Hindlimb muscle (tissue), 1 donor: ENCODE measurements at places on chromosomes 3 and 15.

GRCh38 chr3:104396974-104397669 is 969.6 kb upstream of the ALCAM start:
- DNase-seq, result no peak

- DNase-seq, result peak; percentile 34
Observed at GRCh38 chr15:66004618-66005262, 135.4 kb downstream of the RAB11A start.

GRCh38 chr3:189101594-189101993 is 70.2 kb upstream of the TPRG1 start:
- DNase-seq, result no peak

DNA sequence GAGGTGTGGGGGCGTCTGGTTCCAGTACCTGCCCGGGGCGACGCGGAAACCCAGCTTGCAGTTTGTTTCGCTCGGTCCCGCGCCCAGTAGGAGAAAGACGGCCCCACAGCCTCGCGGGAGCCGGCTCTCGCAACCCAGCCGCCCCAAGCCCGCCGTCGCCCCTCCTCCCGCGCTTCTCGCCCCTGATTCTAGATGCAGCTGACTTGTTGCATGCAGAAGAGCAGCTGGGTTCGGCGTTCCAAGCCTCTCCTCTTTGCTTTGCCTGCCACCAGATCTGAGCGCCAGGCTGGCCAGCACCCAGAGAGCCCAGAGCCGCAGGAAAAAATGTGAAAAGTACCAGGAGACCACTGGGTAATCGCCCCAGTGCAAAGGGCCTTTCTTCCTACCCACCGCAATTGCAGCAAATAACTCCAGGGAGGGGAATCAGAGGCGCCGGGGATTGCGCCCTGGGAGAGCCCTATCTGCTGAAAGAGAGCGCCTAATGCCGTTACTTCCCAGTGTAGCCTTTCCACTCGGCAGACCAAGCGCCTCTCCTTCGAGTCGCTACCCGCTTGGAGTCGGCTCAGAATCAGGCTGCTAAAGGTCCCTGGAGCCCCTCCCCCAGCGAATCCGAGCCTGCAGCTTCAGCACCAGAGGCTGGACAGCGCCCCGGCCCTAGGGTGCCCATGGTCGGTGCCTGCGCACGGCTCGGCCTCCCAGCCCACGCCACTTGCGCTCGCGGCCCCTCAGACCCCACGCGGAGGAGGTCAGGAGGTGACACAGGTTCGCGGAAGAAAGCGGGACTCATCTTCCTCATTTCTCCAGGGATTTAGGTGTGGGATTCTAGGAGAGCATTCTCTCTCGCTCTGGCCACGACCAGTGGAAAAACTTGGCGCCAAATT is 15.7 kb upstream of the AEN start:
- DNase-seq, result peak; percentile 59

DNA sequence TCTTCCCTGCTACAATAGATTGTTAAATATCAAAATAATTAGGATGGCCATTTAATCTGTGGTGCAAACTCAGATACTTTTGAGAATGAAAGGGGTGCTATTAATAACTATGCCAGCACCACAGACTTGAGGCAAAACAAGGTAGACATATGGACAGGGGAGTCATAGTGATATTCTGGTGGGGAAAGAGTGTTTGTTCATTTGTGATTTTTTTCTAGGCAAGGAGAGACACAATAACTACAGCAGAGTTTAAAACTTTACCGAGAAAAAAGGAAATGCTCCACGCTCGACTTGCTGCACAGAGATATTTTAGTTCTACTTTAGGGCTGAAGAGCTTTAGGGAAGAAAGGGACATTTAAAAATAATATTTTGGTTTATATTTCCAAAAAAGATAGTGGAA is 611.2 kb upstream of the GRM7 start:
- DNase-seq, result no peak

GRCh38 chr3:71497367-71497897 is 86.1 kb downstream of the FOXP1 start:
- no peak for DNase-seq

DNA sequence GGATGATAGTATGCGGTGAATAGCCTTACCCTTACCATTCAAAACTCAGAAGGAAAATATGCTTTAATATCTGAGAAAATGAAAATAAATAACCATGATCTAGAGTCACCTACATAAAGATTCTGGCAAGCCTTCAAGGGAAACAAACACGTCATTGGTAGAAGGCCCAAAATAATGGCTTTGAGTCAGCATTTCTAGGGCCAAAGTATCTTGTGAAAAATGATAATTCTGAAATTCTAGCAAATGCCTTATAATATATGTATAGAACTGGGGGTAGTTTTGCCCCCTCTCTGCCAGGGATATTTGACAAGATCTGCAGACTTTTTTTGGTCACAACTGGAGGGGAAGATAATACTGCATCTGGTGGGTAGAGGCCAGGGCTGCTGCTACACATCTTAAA is 15.4 kb downstream of the PLSCR1 start:
- DNase-seq, result no peak

- DNase-seq, result peak; percentile 60
Observed at GRCh38 chr3:195802795-195803194, 8.9 kb downstream of the MUC4 start.

- no peak for DNase-seq
Observed at GRCh38 chr3:177106594-177106993, 90.7 kb downstream of the TBL1XR1 start.

GRCh38 chr3:135267487-135267886 is 472.4 kb downstream of the EPHB1 start:
- no peak for DNase-seq

- no peak for DNase-seq
Observed at GRCh38 chr15:66847565-66847991, 145.5 kb downstream of the SMAD6 start.

DNA sequence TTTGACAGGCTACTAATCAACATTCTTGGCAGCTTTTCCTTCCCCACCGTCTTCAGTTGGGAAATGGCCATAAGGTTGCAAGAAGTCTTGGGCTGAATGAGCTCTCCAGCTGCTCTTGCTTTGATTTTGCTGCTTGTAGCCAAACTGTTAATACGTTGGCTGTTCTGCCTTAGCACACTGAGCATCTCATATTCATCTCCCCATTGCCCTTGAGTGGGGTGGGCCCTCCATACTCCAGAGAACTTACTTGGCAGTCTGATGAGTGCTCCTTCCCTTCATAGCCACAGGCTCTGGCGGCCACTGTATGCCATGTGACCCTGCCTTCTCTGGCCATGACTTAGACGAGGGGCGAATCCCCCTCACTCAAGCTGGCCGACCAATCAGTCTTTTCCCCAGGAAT is 25.8 kb upstream of the PAQR5 start:
- peak; percentile 23 for DNase-seq

GRCh38 chr3:82473864-82474541 is 712.6 kb upstream of the GBE1 start:
- no peak for DNase-seq

DNA sequence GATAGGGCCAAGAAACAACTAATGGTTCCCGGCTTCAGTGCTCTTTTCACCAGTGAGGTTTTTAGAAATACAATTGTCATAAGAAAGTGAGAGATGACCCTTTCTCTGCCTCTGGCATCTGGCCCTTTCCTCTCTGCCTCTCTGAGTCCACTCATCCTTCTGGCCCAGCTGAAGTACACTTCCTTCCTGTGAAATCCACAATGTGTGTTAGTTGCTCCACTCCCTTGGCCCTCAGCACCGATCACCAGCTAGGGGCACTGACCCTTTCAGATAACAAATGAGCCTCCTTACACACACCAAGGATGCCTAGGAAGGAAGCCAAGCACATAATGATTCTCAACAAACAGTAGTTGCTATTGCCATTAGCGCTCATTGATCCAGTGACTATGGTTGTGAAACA is 2.9 kb upstream of the CAV3 start:
- DNase-seq, result no peak

- no peak for DNase-seq
Observed at GRCh38 chr3:29004885-29005599, 275.8 kb upstream of the RBMS3 start.

GRCh38 chr3:66565301-66565700 is 64.5 kb upstream of the LRIG1 start:
- DNase-seq, result no peak

DNA sequence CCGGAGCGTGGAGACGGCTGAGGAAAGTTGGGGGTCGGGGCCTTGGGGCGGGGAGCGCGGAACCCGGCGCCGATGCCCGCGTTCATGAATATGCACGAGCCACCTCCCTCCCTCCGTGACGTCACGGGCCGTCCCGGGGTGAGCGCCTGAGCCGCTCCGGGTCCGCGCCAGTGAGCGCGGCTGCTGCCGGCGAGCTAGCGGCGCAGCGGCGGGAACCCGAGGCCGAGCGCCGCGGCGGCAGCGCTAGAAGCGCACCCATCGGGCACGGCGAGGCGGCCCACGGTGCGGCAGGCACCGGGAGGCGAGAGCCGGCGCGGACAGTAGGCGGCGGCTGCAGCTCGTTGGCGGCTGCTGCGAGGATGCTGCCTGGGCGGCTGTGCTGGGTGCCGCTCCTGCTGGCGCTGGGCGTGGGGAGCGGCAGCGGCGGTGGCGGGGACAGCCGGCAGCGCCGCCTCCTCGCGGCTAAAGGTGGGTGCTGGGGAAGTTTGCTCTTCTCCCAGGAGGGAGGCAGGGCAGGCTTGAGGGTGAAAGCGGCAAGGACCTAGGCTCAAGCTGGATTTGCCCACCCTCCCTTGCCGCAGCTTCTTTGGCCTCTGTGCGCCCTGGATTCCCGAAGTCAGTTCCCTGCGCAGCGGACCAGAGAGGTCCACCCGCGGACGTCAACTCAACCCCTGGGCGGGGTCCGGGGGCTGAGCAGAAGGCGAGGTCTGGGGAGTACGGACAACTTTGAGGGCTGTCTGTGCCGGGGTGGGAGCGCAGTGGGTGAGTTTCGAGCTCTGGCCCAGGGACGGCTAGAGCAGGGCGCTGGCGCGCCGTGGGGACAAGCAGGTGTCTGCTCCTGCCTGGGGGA is at the start of gene CLSTN2:
TSS of gene CLSTN2 (plus strand) at position 170 of the 850 bp plus-strand sequence.
- DNase-seq, result peak; percentile 70

DNA sequence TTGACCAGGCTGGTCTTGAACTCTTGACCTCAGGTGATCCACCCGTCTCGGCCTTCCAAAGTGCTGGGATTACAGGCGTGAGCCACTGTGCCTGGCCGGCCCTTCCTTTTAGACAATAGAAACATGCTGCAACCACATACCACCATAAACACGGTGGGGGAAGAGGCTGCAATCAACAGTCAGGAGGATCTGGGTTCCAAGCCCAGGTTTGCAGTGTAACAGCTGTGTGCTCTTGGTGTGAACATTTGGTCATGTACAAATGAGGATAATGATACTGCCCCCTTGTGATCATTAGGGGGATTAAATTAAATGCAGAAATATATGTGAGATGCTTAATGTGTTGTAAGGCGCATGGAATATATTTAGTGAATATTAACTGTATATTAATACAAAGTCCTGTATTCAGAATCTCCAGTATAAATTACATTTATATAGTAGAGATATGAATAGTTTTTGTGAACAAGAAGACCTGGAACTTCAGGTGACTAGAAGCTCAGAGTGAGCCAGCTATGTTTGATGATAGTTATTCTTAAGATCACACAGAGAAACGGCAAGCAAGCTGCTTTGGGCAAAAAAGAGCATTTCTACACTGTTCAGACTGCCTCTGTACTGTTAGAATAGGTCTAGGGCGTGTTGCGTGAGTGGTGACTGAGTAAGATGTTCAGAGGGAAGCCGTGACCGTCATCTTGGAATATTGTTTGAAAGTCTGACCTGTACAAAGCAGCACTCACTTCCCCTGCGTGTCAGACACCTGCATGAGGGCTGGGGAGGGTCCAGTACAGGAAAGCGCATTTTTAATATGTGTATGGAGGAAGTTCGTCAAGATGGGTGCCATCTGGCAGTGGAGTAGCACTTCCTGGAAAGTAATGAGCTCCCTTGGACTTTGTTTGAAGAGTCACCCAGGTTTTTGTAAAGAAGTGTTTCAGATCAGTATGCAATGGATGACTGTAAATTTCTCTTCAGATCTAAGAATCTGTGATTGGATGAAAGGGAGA is 125.8 kb downstream of the PGPEP1L start:
- DNase-seq, result peak; percentile 26

GRCh38 chr15:90570643-90571042 is 40.9 kb downstream of the CRTC3 start:
- DNase-seq, result no peak

DNA sequence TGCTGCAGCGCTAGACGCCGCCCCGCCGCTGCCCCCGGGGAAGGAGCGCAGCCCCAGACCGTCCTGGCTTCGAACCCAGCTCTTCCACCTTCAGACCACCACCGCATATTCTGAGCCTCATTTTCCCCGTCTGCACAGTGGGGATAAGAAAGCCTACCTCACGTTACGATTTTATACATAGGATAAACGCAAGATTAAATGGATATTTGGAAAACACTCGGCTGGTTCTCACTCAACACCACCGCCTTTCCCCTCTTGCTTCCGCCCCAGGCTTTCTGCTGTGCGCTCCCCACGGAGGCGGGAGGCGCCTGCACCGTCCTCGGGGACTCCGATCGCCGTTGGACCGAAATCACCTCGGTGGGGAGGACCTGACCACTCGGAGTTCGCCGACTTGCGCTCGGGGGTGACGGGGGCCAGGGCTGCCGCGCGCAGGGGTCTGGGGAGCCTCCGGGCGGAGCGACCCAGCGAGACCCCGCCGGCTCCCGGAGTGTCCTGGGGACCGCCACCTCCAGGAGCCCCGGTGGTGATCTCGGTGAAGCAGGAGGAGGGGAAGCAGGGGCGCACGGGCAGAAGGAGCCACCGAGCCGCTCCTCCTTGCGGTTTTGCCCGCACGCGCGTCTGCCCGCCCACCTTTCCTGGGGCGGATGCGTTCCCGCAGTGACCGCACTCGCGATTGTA is 4.0 kb downstream of the FBXL22 start:
- DNase-seq, result peak; percentile 29

DNA sequence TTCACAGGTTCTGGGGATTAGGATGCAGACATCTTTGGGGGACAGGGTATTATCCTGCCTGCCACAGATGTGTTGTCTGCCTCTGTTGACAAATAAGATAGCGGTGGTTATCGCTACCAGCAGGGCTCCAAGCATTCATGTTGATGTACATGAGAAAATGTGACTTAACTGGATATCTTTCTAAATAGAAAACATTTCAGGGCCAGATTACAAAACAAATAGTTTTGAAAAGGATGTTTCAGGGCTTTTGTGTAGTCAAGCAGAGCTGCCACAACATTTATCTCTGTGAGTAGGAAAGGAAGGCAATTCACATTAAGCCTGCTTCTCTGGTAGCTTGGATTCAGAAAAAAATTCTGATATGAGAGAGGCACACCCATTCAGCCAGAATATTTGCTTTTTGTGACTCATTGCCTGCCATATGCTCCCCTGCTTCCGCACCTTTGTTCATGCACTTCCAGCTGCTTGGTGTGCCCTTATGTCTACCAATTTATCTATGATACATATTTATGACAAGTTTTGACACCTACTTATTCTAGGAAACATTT is 22.8 kb downstream of the PLS1 start:
- DNase-seq, result no peak

DNA sequence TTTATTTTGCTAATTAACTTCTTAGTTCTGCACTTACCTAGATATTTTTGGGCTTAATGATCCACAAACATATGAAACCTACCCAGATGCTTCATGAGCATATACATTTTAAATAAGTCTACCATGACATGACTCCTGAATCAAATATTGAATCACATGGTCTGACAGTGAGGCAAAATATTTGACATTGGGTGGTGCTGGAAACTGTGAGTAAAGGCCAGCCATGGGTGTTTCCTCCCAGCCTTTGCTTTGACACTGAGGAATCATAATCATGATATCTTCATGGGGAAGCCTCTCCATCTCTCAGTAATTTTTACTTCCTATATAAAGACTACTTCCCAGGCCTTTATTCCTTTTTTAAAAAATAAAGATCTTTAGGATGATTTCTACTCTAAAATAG is 22.8 kb upstream of the SSR3 start:
- no peak for DNase-seq
